Fibroblast of the conjunctiva (primary cell): ENCODE measurements at places on chromosomes 1 and 21.

GRCh38 chr1:15246960-15247614 is at the start of gene FHAD1:
FHAD1 (plus strand) TSS chr1:15247223; CDS start chr1:15251785, 4,562 bp downstream.
- DNase-seq: peak; percentile 40

DNA sequence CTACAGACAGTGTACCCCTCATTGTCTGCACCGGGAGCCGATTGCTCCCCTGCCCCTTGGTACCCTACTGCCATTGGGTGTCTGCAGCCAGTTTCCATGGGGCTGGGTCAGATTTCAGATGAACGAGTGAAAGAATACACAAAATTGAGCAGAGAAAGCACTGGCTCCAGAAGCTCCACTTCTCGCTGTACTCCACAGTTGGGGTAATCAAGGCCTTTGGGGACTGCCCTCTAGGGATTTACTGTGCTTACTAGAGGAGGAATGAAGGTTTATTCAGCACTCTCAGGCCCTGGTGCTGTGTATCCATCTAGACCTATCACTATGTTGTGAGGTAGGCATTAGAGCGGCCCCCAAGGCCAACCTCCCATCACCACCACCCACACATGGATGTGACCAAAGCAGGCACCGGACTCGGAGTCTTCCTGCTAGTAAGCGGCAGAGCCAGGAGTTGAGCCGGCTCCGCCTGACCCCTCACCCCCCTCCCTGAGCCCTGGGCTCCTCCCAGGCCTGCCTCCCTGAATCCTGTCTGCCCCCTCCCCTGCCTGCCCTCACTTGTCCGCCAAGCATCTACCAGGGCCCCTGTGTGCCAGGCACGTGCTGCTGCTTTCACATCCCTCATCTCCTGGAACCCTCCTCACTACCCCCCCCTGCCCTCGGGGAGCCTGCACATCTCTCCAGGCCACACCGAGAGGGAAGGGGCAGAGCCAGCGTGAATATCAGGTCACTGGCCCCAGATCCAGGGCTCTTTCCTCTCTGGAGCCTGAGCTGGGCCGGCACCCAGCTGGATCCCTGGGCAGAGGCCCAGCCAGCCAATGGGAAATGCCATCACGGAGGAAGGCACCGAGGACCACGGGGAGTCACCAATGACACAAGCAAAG is 23.3 kb downstream of the KCNN3 start:
- no peak for DNase-seq

DNA sequence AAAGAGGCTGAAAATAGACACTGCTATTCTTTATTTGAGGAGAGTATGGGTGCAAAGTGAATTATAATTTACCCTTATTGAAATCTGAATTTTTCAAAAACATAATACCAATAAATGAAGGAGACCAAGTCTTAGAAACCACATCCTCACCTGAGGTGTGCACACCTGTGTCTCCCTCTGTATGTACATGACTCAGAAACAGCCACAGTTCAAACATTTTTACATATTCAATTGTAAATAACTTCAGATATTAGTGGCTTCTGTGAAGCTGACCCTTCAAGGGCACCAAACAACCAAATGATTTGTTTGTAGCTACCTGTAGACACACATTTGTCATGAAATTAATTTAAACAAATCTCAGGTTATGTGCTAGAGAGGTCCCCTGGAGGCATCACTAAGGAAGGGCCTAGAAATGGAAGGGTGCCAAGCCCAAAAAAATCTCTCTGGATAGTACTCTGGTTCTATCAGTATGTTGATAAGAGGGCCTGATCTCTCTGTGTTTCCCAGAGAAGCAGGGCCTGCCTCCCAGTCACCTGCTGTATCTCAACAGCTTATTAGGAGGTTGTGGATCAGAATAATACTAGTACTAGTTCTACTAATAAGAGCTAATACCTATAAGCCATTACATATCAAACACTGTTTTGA is 28.1 kb downstream of the ERI3 start:
- no peak for DNase-seq

- no peak for DNase-seq
These were observed 255.4 kb downstream of the TNR start for GRCh38 chr1:175487956-175488355.

DNA sequence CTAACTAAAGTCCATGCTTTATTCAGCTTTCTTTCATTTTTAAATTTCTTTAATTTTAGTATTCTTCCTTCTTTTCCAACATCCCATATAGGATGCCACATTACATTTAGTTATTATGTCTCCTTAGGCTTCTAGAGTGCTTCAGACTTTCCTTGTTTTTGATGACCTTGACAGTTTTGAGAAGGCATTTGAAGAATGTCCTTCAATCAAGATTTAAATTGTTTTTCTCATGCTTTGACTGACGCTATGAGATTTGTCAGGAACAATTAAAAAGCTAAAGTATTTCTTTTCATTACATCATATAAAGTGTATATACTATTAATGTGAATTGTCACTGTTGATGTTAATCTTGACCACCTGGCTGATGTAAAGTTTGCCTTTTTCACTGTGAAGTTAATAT is 173.7 kb upstream of the LYPLAL1 start:
- no peak for DNase-seq

DNA sequence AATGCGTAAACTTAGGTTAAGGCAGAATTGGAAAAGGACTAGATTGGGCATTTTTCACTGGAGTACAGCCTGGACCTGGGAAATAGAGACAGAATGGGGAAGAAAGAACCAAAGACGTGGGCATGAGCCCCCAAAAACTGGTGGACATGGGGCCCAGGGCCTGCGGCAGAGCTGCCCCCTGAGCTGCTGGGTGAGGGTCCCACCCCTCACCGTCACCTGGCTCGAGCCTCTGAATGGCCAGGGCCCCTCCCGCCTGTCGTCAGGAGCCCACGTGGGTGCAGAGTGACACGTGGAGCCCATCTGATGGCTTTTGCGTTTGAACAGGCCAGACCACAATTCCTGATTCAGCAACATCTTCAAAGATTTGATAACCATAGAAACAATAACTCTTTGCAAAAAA is 360.9 kb upstream of the VAMP3 start:
- DNase-seq: no peak

DNA sequence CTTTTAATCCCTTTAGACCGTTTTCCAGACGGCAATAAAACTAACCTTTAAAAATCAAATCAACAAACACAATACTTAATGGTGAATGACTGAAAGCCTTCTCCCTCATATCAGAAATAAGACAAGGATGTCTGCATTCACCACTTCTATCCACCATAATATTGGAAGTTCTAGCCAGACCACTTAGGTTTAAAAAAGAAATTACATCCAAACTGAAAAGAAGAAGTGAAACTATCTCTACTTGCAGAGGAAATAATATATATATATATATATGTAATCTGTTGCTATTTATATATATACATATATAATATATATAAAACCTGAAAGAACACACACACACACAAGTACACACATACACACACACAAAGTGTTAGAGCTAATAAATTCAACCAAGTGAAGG is 100.4 kb downstream of the BRINP3 start:
- DNase-seq: no peak

DNA sequence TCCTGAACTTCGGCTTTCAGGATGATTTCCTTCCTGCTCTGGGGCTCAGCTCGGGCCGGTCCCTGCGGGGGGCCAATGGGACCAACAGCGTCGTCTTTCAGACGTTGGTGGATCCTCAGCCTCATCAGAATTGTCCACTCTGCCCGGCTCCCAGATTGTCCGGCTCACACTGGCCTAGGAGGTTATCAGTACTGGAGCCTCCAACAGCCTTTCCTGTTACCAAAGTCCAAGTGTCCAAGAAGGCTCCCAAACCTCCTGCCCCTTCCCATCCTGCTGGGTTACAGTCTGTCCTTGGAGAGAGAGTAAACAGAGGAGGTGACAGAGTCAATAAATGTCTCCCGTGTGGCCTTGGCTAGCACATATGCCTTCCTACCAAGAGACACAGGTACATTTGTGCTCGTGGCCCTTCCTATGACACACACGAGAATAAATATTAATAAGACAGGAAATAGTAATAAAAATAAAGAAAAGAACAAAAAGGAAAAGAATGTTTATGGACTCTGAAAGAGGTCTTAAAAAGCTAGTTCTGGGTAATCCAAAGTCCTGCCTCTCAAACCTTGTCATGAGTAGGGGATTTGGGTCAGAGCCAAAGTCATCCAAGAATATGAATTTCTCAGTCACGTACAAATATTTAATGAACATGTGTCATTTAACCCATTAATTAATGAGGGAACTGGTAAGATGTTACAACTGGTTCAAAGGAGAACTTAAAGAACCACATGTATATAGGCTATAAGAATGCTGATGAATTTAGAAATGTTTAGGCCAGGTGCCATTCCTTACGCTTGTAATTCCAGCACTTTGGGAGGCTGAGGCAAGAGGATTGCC is 80.8 kb upstream of the SLC2A1 start:
- DNase-seq: no peak

- no peak for DNase-seq
These were observed 93.4 kb downstream of the CD58 start for GRCh38 chr1:116477429-116477828.

GRCh38 chr1:228807904-228808605 is 72.8 kb downstream of the RHOU start:
- no peak for DNase-seq

- DNase-seq: no peak
These were observed 55.8 kb downstream of the YARS1 start for GRCh38 chr1:32761253-32761877.

DNA sequence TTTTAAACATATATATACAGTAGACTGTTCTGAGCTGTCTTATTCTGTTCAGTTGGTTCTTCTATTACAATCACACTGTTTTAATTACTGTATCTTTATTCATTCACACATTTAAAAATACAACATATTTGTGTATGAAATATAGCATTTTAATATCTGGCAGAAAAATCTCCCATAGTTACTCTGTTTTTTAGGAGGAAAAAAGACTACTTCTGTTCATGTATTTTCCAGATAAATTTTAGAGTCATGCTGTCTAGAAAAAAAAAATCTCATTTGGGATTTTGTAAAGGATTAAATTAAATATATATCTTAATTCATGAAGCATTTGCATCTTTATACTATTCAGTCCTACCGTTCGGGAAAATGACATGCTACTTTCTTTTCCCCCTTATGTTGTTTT is 101.8 kb upstream of the CD34 start:
- no peak for DNase-seq

- no peak for DNase-seq
These were observed 5.3 kb downstream of the EDN2 start for GRCh38 chr1:41479000-41479807.

- DNase-seq: no peak
These were observed 4.0 kb downstream of the ZBTB7B start for GRCh38 chr1:155006601-155007101.

DNA sequence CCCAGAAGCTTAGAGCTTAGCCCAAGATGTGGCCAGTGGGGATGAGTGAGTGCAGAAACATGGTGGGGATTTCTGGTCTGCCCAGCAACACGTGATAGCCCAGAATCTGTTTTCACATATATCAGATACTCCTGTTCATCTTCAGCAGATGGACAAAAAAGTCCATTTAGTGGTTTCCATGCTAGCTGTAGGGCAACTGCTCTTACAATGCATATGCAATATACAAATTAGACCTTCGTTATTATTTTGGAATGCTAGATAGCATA is 96.9 kb upstream of the SGIP1 start:
- no peak for DNase-seq

DNA sequence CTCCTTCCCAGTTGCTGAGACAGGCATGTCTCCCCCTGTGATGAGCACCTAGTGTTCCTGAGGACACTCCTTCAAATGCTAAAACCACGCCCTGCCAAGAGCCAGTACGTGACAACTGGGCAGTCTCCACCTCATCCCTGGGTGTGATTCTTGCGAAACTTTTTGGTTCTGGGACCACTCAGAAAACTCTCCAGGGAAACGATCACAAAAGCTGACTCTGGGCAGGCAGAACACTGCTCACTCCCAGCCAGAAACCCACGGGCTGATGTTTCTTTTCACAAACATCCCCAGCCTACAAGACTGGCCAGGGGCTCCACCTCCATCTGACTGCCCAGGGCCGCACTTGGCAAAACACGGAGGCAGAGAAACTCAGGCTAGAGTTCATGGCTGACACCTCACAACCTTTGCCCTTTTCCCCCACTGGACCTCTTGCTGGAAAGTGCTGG is 24.4 kb downstream of the DHRS3 start:
- no peak for DNase-seq

DNA sequence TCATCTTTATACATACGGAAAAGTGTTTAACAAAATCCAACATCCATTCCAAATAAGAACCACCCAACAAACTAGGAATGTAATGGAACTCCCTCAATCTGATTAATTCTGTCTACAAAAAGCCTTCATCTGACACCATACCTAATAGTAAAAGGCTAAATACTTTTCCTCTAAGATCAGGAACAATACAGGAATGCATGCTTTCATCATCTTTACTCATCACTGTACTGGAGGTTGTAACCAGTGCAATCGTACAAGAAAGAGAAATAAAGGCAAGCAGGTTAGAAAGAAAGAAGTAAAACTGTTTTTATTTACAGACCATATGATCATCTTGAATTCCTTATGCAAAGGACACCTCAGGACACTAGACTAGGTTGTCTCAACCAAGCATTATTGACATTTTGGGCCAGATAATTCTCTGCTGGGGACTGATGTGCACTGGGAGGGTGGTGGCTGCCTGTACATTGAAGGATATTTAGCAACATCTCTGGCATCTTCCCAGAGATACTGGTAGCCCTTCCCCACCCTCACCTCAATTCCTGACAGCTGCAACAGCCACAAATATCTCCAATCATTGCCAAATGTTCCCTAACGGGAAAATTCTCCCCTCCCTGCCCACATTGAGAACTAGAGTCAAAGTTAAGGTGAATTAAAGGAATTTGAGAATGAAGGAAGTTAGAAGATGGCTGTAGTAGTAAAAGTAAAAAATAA is 30.6 kb upstream of the INSL5 start:
- DNase-seq: no peak

DNA sequence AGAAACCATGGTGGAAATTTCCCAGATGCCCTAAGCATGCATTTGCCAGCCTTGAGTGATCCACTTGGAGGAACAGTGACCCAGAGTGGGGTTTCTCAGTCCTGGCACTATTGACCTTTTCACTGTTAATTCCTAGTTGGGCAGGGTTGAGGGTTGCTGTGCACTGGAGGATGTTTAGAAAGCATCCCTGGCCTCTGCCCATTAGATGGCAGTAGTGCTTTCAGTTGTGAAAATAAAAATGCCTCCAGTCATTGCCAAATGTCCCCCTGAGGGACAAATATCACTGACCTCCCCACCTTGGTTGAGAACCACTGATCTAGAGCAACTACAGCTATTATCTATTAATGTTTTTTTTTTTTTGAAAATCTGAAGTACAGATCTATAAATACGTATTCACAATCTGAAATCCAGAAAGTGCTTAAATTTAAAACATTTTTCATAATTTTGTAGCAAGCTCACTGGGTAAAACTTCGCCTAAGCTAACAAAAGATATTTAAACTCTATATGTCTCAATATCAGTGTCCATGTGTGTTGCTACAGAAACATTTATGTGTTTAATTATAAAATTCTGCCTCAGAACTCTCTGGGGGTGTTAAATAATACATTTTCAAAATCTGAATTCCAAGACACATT is 27.3 kb downstream of the F3 start:
- DNase-seq: no peak
